NB4 (cell line): ENCODE measurements at places on chromosomes 6 and 20.

- no peak for DNase-seq
Observed at GRCh38 chr6:34583461-34583860, 27.3 kb upstream of the SPDEF start.

DNA sequence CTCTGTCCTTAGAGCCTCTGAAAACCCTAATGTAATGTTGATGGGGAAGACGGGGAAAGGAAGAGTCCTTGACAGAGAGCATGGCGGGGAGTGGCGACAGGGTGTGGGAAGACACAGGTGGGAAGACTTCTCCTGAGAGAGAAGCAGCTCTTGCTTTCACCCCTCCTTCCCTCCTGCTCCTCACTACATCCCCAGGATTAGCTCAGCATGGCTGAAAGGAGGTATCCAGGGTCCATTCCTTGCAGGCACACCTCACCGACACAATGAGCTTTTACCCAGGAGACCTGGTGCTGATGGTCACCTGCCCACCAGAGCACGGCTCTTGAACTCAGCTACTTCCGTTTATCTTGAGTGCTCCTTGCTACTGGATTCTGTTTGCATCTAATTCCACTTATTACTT is 469.3 kb downstream of the CDH26 start:
- no peak for DNase-seq

- DNase-seq, result no peak
Observed at GRCh38 chr6:169365567-169366257, 112.1 kb upstream of the THBS2 start.

DNA sequence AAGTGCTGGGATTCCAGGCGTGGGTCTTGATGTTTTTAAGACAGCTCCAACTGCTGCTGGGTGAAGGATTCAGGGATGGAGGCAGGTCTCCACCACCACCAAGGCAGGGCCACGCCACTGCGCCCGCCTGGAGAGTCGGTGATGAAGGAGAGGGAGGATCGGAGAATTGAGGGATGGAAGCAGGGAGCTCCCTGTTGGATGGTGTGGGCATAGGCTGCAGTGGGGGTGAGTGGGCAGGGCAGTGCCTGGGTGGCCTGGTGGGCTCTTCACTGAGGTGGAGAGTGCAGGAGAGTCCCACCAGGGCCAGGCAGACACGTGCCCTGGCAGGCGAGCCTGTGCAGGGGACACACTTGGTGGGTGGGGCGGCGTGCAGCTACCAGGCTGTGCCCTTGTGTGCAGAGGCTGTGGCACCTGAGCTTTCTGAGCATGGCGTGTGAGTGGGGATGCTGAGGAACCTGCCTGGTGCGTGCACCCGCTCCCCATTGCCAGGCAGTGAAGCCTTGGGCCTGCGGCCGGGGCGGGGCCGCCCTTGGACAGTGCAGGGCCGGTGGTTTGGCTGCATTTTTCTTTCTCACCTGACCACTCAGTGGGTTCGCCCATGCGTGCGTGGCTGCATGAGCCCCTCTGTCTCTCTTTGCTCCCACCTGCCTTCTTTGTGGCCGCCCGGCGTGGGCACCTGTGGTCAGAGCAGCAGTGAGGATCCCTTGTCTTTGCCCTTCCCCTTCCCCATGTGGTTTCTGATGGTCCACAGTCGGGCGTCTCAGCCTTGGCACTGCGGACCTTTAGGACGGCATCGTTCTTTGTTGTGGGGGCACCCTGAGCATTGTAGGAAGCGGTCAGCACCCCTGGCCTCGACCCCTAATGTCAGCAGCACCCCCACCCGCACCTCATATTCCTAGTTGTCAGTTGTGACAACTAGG is 11.3 kb downstream of the RBM38 start:
- no peak for DNase-seq

DNA sequence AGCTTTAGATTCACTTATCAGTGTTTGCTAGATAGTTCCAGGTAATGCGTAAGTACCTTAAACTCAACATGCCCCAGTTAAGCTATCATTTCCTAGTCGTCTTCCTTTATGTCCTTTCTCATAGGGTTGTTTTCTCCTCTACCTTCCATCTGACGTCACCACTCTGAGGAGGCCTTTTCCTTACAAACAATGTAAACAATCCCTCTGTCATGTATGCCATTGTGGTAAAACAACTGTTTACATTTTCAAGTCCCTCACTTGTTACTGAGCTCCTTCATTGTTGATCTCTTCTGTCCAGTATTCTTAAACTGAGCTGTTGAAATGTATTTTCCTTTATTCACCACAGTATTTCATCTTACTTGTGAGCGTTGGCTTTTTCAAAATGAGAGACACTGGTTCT is 45.4 kb upstream of the PLCG1 start:
- no peak for DNase-seq
